ENCODE measurements at places on chromosomes 3 and 15.

DNA sequence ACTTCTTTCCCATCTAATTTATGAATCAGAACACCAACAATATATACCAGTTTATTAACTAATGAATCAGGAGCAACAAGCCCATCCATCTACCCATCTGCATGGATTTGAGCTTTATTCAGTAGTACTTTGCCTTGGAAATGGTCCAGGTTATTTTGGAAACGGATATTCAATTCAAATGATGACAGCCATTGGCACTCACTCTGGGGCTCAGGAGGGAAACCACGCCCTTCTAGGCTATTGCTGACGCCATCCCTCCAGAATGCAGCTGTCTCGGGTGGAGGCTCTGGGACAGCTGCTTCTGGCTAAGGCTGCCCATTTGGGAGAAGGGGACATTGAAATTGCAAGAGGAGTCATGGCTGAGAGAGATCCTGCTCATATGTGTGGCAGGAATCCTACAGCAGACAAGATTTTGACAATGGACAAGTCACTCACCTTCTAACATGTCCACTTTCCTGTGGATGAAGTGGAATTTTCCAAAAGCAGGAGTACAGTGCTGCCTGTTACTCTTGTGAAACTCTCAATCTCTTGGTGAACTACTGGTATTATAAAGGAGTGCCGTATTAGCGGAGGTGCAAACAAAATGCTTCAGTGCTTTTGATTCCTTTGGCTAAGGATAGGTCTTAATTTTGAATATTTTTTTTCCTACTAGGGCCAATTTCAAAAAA, 29.3 kb upstream of the TRAK1 start:
- DNase-seq: no peak

DNA sequence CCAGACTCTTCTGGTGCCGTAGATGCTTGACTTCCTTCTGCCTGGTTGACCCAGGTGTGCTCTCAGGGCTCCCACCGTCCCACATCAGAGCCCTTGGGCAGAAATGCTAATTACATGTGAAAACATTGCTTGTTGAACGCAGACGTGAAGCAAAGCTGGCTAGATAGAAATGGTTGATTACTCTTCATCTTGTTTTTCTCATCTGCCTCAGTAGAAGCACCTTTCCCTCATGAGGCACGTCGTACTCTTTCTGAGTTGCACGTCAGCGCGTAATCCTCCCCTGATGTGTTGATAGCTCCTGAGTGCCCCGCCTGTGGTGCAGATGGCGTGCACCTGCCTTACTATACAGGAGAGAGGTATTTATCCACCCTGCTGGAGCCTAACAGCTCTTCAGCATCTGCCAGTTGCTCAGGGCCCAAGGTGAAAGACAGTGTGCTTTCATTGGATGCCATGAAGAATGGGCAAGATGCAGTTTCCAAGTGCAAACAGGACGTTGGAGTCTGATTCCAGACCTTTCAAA, 18.1 kb downstream of the MAP6D1 start:
- peak; percentile 99 for DNase-seq

DNA sequence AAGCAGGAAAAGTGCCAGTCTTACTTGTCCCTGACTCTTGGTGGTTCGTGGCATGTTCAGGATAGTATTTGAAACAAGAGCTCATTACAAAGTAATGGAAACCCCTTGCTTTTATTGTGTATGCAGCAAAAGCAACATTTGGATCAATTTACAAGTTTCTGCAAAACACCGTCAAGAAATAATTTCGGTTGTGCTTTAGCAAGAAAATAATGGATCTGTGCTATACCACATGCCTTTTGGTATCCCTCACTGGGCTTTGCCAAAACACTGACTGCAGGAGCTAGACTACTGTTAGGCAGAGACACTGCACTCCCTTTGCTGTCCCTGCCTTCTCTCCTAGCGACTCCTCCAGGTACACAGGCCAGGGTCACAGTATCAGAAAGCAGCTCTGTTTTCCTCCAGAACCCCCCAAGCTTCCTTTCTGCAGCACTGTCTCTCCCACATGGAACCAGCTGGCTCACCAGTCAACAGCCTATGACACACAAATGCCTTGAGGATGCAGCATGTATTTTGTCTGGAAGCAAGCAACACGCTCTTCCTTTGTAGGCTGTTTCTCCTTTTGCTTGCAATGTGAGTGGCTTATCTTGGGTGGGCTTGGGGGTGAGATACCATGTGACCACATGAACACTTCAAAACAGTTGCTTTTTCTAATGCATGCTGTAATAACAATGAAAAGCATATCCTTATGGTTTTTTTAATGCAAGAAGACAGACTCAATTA, 111.4 kb downstream of the PGPEP1L start:
- peak; percentile 9 for DNase-seq

- no peak for DNase-seq
These were observed 101.0 kb upstream of the THBS1 start for GRCh38 chr15:39479911-39480310.

GRCh38 chr3:132643366-132643765, 16.2 kb downstream of the ACAD11 start:
- no peak for DNase-seq

- DNase-seq: no peak
These were observed 25.4 kb downstream of the XXYLT1 start for GRCh38 chr3:195245531-195245951.

DNA sequence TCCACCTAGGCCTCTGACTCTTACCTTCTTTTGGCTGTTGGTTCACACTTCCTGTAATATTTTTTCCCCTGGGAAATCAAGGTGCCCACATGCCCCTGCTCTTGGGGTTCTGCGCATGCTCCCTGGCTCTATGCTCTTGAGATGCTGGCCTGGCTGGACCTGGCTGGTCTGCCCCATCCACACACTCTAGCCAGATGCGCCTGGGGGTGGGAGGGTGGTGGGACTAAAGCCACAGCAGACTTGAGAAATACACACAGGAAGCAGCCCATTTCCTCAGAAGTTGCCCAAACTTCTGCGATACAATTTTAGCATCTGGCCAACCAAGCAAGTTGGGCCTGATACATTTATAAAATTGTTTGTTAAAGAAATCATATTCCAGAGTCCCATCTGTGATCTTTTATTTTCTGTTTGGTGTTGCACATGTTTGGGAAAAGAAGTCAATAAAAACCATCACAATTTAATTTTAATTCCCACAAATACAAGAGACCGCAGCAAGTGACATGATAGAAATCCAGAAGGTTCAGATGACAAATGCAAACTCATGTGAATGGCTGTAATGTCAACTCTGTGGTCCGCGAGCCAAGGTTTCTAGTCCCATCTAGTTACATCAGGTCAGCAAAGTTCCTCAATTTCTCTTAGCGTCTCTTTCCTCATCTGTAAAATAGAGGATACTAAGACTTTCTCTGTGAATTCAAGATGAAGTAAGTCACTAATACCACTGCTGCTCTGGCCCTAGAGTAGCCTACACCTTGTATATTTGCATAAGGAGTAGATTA, 55.9 kb upstream of the MEF2A start:
- DNase-seq: no peak

GRCh38 chr15:39267685-39268084, 313.2 kb upstream of the THBS1 start:
- DNase-seq: no peak

DNA sequence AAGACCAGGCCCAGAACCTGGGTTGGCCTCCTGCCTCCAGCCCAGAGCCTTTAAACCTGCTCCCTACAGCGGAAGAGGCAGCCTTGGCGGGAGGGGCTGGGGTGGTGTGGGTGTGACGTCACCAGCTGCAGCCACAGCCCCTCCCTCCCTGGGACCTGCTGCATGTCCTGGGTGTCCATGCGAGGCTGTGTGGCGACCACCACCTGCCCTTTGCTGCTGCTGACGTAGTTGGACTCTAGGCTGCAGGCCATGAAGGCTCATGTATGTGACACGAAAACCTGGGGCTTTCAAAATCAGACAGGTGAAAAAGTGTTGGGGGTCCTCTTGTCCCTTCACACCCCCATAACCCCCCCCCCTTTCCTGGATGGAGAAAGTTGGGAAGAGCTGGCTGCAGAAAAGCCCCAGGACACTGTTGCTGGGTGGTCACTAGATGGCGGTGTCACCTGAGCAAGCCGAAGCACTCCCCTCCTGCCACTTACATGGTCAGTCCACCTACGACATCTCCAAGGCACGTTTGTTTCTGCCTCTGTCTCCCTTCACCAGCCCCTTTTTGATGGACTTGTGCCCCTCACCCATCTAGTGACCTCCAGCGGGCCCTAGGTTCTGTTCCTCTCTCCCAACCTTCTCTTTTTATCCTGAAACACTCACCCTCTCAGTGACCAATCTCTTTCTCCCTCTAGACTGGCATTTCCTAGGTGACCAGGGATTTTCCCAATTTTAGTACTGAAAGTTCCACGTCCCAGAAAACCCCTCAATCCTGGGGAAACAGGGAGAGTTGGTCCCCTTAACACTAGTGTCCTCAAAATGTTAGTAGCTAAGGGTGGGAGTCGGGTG, 35.2 kb downstream of the SLC6A20 start:
- DNase-seq: peak; percentile 21

GRCh38 chr3:49244581-49245205, 32.3 kb downstream of the C3orf62 start:
- DNase-seq: peak; percentile 28

- no peak for DNase-seq
These were observed 316.7 kb downstream of the TLE3 start for GRCh38 chr15:69780981-69781380.

- DNase-seq: no peak
These were observed 325.0 kb downstream of the RBMS3 start for GRCh38 chr3:29605845-29606244.

DNA sequence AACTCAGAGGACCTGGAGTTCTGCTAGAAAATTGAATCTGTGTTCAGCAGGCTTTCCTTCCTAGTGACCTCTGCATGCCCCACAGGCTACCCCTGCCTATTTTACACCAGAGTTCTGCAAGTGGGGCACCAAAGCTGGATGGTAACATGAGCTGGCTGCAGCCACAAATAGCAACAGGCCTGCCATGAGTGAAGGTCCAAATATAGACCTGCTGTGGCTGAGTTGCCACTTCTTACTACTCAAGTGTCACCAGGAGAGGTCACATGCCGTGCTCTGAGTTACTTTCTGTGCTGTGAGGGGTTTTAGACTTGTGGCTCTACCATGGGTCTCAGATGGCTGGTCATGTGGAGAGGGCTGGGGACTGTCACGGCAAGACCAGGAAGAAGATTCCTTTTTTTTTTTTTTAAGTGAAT, at the start of gene FSD2:
TSS of gene FSD2 (minus strand) at position 76 of the 413 bp plus-strand sequence. CDS start 18,679 bp downstream, outside the sequence.
- DNase-seq: no peak

DNA sequence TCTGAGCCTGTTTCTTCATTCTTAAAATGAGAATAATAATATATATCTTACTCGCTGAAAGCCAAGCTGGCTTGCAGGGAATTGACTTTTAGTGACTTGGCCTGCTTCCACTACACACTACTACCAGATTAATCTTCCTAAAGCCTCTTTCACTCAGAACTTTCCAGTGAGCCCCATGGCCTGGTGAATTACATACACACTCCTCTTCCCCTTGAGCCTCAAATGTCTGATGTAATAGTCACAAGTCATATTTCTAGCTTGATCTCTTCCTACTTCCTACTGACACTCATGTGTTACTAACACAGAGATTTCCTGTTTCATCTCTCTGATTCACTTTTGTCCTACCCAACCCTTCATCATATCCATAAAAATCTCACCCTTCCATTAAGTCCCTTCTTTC, 82.7 kb upstream of the SOX2 start:
- no peak for DNase-seq

- DNase-seq: peak; percentile 72
These were observed 25.6 kb downstream of the TIGIT start for GRCh38 chr3:114319453-114319852.

GRCh38 chr15:47514200-47514652, 203.1 kb upstream of the SEMA6D start:
- no peak for DNase-seq

- no peak for DNase-seq
These were observed 170.2 kb downstream of the FNDC3B start for GRCh38 chr3:172209333-172210321.

DNA sequence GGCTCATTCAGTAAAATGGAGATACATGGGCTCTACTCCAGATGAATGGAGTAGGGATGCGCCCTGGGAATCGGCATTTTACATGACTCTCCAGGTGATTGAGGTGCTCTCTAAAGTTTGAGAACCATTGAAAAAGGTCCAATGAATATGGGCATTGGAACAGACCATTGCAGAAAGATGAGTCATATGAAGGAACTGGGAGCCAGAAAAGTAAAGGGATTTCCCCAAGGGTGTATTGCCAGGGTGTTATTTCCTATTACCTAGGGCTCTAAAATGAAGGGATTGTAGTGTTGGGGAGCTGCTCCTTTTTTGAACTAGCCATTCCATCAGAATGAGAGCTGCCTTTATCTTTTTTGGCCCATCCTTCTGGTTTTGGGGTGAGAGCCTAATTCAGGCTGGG, 21.7 kb downstream of the CLDN11 start:
- DNase-seq: no peak

DNA sequence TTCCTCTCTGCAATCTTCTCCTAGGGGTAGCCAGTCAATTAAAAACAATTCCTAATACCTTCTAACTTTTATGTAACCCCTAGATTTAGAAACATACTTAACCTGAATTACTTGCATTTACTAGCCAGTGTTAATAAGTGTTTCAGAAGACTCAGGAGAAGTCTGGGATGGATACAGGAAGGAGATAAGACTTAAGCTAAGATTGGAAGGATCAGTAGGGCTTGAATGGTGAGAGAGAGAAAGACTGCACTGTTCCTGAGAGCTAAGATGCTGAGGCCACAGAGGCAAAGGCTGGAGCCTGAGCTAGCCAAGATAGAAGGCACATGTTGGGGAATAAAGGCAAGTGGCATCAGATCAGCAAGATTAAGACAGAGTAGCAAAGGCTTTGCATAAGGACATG, 30.1 kb upstream of the CADPS start:
- no peak for DNase-seq

GRCh38 chr15:98823616-98824015, 175.3 kb downstream of the IGF1R start:
- DNase-seq: no peak

DNA sequence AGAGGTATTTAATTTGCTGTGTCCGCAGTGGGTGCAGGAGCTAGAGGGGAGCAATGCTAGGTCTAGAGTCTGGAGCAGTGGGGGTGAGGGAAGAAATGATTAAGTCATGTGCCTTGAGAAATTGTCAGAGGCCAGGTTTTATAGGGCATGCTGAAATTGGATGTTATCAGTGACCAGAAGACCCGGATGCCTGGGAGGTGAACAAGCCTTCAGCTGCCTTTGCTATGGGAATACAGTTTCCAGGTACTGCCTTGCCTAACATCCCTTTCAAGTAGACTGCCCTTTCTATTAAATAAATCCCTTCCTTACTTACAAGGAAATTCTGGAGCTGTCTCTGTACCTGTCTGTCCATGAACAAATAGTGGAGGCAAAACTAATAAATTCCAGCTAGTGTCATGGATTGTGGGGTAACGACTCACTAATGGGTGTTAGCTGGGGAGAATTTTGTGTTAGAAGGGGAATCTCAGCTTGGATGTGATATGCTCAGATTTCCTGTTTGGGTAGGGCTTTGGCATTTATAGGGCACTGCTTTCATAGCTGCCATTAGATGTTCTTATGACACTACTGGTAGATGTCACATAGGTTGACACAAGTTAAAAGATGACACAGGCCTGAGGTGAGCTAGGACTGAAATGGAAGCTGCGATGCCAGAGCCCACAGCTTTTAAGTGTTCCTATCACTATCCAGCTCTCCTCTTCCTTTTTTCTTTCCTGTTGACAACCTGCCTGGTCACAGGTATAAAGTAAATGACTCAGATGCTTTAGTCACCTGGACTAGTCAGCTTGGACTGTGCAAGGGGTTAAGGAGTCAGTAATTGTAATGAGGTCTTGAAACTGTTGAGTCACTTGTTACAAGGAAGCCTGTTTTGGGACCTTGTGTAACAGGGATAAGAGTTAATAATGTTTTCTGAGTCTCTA, 21.3 kb downstream of the CHD2 start:
- no peak for DNase-seq

Measured in NCI-H345 (cell line).